Kidney (tissue), 22 donors: ENCODE measurements at places on chromosomes 5 and 9. TPM values are rescaled to one million over a fixed set of nuclear protein-coding genes. Genes with fewer than 3 reads are reported as not detected.

EXOSC2 gene
- total RNA-seq, result 26.4 TPM

NTNG2 gene
- total RNA-seq, result 2.2 TPM

SPOCK1 gene
- total RNA-seq, result 15.7 TPM

KIF12 gene
- total RNA-seq, result 202 TPM

ODF2 gene
- 23.6 TPM for total RNA-seq

FOXD4L3 gene
- not detected for total RNA-seq

ISCA1 gene
- total RNA-seq, result 31.0 TPM

PNPLA7 gene
- total RNA-seq, result 9.6 TPM

SLC6A18 gene
- total RNA-seq, result not detected

GPR150 gene
- total RNA-seq, result 0.16 TPM

CHSY3 gene
- total RNA-seq, result 3.0 TPM

SPEF2 gene
- total RNA-seq, result 19.1 TPM

TRAF1 gene
- total RNA-seq, result 10.9 TPM

MSX2 gene
- total RNA-seq, result 0.79 TPM

FCN2 gene
- total RNA-seq, result 3.6 TPM

CDO1 gene
- 3.0 TPM for total RNA-seq

MED22 gene
- total RNA-seq, result 32.7 TPM

- H3K4me3 ChIP-seq, result no peak overlapping the region
- H3K36me3 ChIP-seq, result no peaks in the 10 kb centered on the region
- no peaks in the 10 kb centered on the region for H3K4me1 ChIP-seq
- DNase-seq, result no peak
- H3K27me3 ChIP-seq, result no peaks in the 10 kb centered on the region
Measured at GRCh38 chr5:154081246-154081645, 42.5 kb downstream of the MFAP3 start.

DNA sequence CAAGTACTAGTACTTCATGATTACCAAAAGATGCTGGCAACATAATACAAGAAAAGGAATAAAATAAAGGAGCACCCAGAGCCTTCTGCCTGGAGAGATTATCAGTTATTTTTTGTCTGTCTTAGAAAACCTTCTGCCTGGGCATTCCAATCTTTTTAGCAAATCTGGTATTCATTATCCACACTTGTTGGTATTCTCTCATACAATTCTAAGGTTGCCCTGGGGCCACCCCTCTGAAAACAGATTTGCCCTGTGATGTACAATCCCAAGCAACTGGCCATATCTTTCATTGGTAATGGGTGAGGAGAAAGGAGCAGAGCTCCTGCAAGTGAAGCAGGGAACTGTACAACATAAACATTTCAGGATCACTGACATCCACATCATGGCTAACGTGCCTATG, 47.8 kb downstream of the WDR41 start:
- no peak for DNase-seq
- peaks cover 6% of the 10 kb centered on the region for H3K36me3 ChIP-seq
- H3K27me3 ChIP-seq, result no peaks in the 10 kb centered on the region
- no peak overlapping the region for H3K4me3 ChIP-seq

GRCh38 chr9:127137640-127138360, 15.4 kb upstream of the ANGPTL2 start:
- H3K36me3 ChIP-seq, result no peaks in the 10 kb centered on the region
- DNase-seq, result peak; percentile 16
- H3K4me3 ChIP-seq, result no peak overlapping the region
- peaks cover 14% of the 10 kb centered on the region for H3K4me1 ChIP-seq
- no peaks in the 10 kb centered on the region for H3K27me3 ChIP-seq
- H3K27ac ChIP-seq, result no peak overlapping the region

GRCh38 chr9:71308454-71308853, 187.0 kb upstream of the TRPM3 start:
- H3K27ac ChIP-seq, result no peak overlapping the region
- H3K27me3 ChIP-seq, result no peaks in the 10 kb centered on the region
- no peak overlapping the region for H3K4me3 ChIP-seq
- H3K36me3 ChIP-seq, result no peaks in the 10 kb centered on the region
- no peak for DNase-seq

DNA sequence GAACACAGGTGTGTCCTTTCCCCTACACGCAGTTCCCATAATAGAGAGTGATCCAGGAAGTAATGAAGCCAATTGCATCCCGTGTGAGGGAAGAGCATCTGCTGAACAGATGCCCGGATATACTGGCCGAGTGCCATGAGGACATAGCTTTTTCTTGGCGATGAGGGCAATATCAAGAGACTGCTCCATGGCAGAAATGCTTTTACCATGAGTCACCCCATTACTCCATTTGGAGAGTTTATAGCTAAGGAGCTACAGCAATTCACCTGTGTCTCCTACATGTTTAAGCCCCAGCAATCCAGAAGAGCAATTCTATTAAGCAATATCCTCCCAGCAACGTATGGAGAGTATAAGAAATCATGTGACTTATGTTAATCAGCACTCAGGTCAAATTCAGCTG, 222.0 kb upstream of the KLF4 start:
- DNase-seq, result peak; percentile 70
- H3K27ac ChIP-seq, result no peak overlapping the region
- no peak overlapping the region for H3K4me3 ChIP-seq
- H3K4me1 ChIP-seq, result no peaks in the 10 kb centered on the region
- H3K36me3 ChIP-seq, result no peaks in the 10 kb centered on the region

- no peaks in the 10 kb centered on the region for H3K4me1 ChIP-seq
- no peak overlapping the region for H3K27ac ChIP-seq
- no peaks in the 10 kb centered on the region for H3K27me3 ChIP-seq
Measured at GRCh38 chr9:115594557-115594956, 476.6 kb upstream of the TNC start.

GRCh38 chr9:133135146-133135745, 14.2 kb upstream of the RALGDS start:
- no peak overlapping the region for H3K4me3 ChIP-seq
- no peaks in the 10 kb centered on the region for H3K27me3 ChIP-seq
- H3K27ac ChIP-seq, result peak overlapping the region; percentile 80
- H3K36me3 ChIP-seq, result no peaks in the 10 kb centered on the region
- no peak for DNase-seq

DNA sequence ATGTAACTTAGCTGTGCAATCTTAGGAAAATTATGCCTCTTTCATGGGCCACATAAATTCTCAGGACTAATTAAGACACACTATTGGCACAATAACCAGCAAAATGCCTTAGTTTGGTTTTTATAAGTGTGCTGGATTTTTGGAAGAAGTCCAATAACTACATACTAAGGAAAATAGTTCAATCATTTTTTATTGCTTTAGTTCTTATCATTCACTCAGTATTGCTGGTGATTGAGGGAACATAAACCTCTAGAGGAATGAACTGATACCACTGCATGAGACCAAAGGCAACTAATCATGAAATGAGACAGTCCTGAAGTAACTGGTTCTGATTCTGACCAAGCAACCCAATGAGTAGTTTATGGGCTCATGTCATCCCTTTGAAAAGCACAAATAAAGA, 571.5 kb downstream of the PDE4D start:
- DNase-seq, result peak; percentile 61
- H3K27me3 ChIP-seq, result no peaks in the 10 kb centered on the region
- no peak overlapping the region for H3K4me3 ChIP-seq
- H3K27ac ChIP-seq, result no peak overlapping the region

DNA sequence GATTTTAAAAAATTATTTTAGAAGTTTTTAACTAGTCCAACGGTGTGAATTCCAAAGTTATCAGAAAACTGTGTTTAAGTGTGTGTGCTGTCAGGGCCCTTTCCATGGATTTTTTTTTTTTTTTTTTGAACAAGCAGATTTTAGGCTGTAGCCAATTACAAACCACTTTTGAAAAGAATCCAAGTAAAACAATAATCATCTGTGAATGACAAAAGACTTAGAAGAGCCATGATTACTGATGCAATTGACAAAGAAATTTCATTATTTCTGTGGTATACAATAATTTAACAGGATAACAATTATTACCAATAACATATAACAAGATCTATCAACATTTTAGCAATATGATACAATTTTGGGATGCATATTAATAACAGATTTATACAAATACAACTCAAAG, 16.2 kb upstream of the PAIP1 start:
- peaks cover 2% of the 10 kb centered on the region for H3K36me3 ChIP-seq
- H3K4me1 ChIP-seq, result no peaks in the 10 kb centered on the region
- H3K27ac ChIP-seq, result no peak overlapping the region
- no peaks in the 10 kb centered on the region for H3K27me3 ChIP-seq

GRCh38 chr9:28032268-28032590, 458.9 kb upstream of the C9orf72 start:
- H3K36me3 ChIP-seq, result no peaks in the 10 kb centered on the region
- no peak overlapping the region for H3K4me3 ChIP-seq
- H3K27me3 ChIP-seq, result no peaks in the 10 kb centered on the region
- no peaks in the 10 kb centered on the region for H3K4me1 ChIP-seq
- H3K27ac ChIP-seq, result no peak overlapping the region

GRCh38 chr5:143694357-143694756, 117.6 kb upstream of the HMHB1 start:
- DNase-seq, result no peak
- H3K27ac ChIP-seq, result no peak overlapping the region
- no peaks in the 10 kb centered on the region for H3K4me1 ChIP-seq

GRCh38 chr9:114004221-114004716, 73.8 kb downstream of the AMBP start:
- H3K27me3 ChIP-seq, result no peaks in the 10 kb centered on the region
- DNase-seq, result peak; percentile 11
- H3K4me1 ChIP-seq, result peaks cover 12% of the 10 kb centered on the region
- no peak overlapping the region for H3K27ac ChIP-seq

DNA sequence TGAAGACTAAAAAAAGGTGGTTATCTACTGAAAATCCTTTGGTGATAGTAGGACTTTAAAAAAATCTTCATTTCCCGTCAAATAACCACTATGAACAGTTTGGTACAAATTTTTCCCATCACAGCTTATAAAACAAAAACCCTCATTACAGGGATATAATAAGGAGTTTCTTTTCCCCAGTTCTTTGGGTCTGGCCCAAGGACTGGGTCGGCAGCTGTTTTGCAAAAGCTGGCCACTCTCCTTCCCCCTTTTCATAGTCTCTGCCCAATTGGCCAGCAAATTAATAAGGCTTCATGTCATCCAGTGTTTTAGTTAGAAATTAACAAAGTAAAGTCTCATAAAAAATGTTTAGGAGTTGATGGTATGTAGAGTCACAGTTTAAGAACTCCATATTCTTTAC, 47.0 kb upstream of the PDE8B start:
- DNase-seq, result no peak
- H3K36me3 ChIP-seq, result no peaks in the 10 kb centered on the region
- H3K27ac ChIP-seq, result no peak overlapping the region
- no peak overlapping the region for H3K4me3 ChIP-seq

GRCh38 chr9:82895822-82896110, 167.2 kb downstream of the RASEF start:
- no peaks in the 10 kb centered on the region for H3K36me3 ChIP-seq
- H3K4me1 ChIP-seq, result peaks cover 2% of the 10 kb centered on the region
- no peaks in the 10 kb centered on the region for H3K27me3 ChIP-seq
- no peak overlapping the region for H3K27ac ChIP-seq
- DNase-seq, result no peak

DNA sequence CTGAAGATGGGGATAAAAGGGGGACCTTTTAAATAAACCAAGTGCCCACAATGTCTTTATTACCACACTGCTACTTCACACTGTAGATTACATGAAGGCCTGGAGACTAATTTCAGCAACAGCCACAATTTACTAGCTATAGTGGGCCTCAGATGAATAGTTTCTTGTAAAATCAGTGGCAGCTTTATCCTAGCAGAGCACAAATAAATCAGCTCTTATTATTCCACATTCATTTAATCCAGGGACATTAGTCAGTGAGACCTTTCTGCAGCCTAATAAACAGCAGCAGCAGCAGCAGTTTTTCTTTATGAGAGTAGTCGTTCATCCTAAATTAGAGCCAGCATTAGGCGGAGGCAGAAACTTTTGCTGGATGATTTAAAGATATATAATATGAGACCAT, 542.3 kb downstream of the PSAT1 start:
- no peaks in the 10 kb centered on the region for H3K4me1 ChIP-seq
- H3K27me3 ChIP-seq, result no peaks in the 10 kb centered on the region
- no peak overlapping the region for H3K27ac ChIP-seq
- no peak overlapping the region for H3K4me3 ChIP-seq
- H3K36me3 ChIP-seq, result no peaks in the 10 kb centered on the region
- DNase-seq, result peak; percentile 64

- H3K27ac ChIP-seq, result no peak overlapping the region
- DNase-seq, result no peak
- no peaks in the 10 kb centered on the region for H3K4me1 ChIP-seq
- no peak overlapping the region for H3K4me3 ChIP-seq
Measured at GRCh38 chr5:93209476-93209875, 371.5 kb downstream of the NR2F1-AS1 start.

- no peak for DNase-seq
- peaks cover 6% of the 10 kb centered on the region for H3K4me1 ChIP-seq
- no peak overlapping the region for H3K27ac ChIP-seq
- no peaks in the 10 kb centered on the region for H3K36me3 ChIP-seq
Measured at GRCh38 chr5:172561151-172561550, 79.9 kb upstream of the NEURL1B start.

- peak overlapping the region; percentile 80 for H3K27ac ChIP-seq
- H3K4me1 ChIP-seq, result peaks cover 18% of the 10 kb centered on the region
- no peaks in the 10 kb centered on the region for H3K36me3 ChIP-seq
Measured at GRCh38 chr9:129608561-129609481, 12.1 kb downstream of the C9orf50 start.

DNA sequence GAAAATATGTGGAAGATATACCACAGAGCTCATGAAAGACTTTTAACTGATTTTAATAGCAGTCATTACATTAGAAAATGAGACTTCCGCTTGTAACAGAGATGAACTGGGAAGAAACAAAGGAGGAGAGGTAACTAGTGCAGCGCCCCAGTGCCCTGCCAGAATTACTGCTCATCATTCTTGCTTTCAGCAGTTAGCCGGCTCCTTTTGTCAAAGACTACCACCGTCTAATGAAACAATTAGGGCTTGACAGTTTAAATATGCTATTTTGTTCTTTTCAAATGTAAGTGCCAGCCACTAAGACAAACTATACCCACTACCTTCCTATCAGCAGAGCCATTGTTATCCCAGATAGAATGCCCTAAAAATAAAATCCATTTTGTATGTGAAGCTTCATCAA, 328.4 kb downstream of the EFNA5 start:
- H3K4me1 ChIP-seq, result no peaks in the 10 kb centered on the region
- no peaks in the 10 kb centered on the region for H3K27me3 ChIP-seq
- no peaks in the 10 kb centered on the region for H3K36me3 ChIP-seq
- no peak overlapping the region for H3K27ac ChIP-seq
- DNase-seq, result no peak
- no peak overlapping the region for H3K4me3 ChIP-seq

DNA sequence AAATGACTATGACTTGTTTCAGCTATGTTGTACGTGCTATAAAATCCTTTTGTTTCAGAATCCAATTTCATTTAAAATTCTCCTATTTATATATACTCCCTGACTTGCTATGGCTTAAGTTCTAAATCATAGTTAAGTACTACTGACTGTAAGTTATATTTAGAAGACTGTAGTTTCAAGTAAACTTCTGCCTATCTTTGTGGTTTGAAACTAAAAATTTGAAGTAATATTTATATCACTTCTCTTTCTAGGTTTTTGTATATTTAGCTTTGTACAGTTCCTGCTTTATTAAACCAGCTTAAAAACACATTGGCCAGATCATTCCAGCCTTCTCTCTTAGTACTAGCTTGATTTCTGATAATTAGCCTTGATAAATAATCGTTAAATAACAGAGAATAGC, 196.3 kb downstream of the MLLT3 start:
- H3K27ac ChIP-seq, result no peak overlapping the region
- no peak overlapping the region for H3K4me3 ChIP-seq
- no peak for DNase-seq
- no peaks in the 10 kb centered on the region for H3K4me1 ChIP-seq

- H3K4me3 ChIP-seq, result no peak overlapping the region
- H3K27ac ChIP-seq, result no peak overlapping the region
- DNase-seq, result no peak
- H3K4me1 ChIP-seq, result no peaks in the 10 kb centered on the region
- no peaks in the 10 kb centered on the region for H3K27me3 ChIP-seq
Measured at GRCh38 chr5:85140471-85140870, 755.8 kb upstream of the EDIL3 start.
